ENCODE measurements at places on chromosomes 16 and 17. TPM values are rescaled to one million over a fixed set of nuclear protein-coding genes. Genes with fewer than 3 reads are reported as not detected.

DNA sequence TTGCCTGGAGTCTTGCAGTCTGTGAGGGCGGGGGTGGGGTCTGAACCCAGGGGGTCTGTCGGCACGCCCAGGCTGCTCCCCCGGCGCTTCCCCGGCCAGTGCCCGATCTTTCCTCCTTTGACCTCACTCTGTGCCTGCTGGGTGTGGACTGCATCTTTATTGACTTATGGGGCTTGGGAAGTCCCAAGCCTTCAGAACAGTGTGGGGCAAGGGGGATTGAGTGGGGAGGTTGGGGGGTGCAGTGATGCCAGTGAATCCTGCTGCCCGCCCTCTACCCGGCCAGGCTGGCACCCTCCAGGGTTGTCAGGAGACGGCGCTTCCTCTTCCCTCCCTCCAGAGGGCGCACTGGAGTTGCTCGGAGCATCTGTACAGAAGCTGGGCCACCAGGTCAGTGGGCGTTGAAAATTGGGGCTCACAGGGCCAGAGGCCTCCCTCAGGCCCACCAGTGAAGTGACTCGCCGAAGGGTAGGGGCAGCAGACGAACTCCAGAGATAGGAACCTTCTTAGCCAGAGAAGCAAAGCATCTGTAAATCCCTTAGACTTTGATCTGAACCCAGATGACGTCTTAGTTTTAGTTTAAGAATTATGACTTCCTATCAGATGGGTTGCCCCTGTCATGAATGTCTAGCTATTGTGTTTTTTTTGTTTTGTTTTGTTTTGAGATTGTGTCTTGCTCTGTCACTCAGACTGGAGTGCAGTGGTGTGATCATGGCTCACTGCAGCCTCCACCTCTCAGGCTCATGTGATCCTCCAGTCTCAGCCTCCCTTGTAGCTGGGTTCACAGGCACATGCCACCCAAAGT, 184.8 kb upstream of the CIBAR2 start:
- DNase-seq: peak; percentile 68

Gene CACNA1H
- total RNA-seq: 0.05 TPM

Gene HS3ST3A1
- total RNA-seq: 0.05 TPM

DNA sequence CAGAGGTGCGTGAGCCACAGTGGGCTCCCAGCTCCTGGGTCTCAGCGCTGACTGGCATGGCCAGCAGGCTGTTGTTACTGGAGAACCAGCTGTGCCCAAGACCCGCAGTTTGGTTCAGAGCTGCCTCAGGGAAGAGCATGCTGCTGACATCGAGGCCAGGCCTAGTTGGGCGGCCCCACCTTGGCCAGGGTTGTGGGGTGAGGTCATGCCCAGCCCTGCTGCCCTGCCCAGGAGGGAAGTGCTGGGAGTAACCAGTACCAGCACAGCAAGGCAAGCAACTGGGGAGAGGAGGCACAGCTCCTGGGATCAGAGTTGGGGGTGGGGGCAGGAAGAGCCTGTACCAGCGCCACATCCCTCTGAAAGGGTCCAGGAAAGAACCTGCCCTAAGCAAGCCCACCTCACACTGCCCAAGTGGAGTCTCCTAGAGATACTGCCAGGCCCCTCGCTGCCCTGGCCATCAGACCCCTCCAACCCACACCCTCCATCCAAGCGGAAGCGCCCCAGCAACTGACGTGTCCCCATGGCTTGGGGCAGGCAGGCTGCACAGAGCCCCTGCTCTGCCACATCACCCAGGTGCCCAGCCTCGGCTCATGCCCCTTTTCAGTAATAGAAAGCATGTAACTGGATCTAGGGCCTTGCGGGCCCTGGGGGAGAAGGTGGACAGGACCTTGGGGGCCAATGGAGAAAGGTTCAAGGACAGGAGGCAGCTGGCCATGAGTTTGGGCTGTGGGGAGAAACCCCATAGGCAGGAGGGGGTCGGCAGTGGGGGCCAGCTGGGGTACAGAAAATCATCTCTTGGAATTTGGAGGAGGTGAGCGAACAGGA, 990 bp downstream of the DOK4 start:
- no peak for DNase-seq

DNA sequence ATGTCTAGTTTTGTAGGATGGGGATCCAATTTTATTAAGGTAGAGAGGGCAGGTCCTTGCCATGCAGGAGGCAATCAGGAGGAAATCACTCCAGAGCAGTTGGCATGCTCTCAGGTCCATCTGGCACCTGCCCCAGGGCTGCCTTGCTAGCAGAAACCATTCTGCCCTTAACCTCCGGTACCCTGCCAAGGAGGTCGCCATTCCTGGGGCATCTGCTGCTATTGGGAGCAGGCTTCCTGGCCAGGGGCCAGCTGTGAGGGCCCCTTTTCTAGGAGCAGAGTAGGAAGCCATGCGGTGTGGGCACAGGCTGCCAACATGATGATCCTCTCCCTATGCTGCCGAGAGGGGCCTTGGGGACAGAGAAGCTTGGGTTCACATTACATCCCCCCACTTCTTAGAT, 47.6 kb upstream of the MGAT5B start:
- no peak for DNase-seq

DNA sequence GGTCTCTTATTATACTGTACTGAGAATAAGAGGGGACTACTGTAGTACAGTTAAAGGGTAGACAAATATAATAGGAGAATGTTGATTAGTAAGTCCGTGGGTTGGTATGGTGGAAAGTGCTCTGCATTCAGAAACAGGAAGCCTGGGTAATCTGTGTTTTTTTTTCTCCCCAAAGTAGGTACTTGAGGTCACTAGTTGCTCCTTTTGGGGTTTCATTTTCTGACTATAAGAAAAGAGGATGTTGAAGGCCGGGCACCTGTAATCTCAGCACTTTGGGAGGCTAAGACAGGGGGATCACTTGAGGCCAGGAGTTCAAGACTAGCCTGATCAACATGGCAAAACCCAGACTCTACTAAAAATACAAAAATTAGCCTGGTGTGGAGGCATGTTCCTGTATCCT, 42.0 kb upstream of the MMD start:
- no peak for DNase-seq

Gene CDT1
- 5.8 TPM for total RNA-seq

- DNase-seq: no peak
These were observed 1.3 kb downstream of the NLRC5 start for GRCh38 chr16:56990407-56991286.

DNA sequence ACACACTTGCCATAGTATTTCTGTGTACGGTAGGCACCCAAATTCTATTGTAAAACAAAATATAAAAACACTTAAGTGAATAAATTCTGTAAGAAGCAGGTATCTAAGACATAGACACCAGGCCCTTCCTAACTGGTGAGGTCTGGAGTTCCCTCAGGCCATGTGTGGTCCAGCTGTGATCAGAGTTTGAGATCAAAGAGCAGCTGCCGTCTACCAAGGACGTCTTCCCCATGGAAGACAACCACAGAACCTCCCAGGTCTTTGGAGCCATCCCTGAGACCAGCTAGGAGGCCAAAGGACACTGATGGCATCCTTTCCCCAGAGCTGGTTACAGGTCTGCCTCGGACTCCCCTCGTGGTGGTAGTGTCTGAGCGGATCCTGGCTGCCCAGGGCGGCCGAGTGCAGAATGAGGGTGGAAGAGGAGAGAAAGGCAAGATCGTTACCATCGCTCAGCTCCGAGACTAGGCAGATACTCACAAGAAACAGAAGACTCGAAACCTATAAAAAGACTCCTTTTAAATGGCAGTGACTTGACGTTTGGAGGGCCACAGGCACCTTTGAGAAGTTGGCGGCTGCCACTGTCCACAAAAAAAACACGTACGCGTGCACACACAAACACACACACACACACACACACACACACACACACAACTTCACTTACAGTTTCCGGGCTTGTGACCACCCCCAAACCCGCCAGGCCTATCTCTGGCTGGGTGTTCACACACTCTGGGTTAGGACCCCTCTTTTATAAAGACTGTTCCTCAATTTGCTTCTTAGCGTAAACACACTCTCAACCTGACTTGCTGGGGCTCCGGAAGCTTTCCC, 7.5 kb downstream of the TIMP2 start:
- DNase-seq: no peak
